ENCODE measurements at places on chromosomes 4 and X.

- DNase-seq = no peak
These were observed 680.7 kb upstream of the GRID2 start for GRCh38 chr4:91622925-91623602.

- DNase-seq = no peak
These were observed 233.6 kb downstream of the EVC2 start for GRCh38 chr4:5474756-5475155.

GRCh38 chr4:188955066-188955465, 815.8 kb downstream of the TRIML1 start:
- no peak for DNase-seq

- no peak for DNase-seq
These were observed 9.6 kb upstream of the SGMS2 start for GRCh38 chr4:107815158-107815557.

DNA sequence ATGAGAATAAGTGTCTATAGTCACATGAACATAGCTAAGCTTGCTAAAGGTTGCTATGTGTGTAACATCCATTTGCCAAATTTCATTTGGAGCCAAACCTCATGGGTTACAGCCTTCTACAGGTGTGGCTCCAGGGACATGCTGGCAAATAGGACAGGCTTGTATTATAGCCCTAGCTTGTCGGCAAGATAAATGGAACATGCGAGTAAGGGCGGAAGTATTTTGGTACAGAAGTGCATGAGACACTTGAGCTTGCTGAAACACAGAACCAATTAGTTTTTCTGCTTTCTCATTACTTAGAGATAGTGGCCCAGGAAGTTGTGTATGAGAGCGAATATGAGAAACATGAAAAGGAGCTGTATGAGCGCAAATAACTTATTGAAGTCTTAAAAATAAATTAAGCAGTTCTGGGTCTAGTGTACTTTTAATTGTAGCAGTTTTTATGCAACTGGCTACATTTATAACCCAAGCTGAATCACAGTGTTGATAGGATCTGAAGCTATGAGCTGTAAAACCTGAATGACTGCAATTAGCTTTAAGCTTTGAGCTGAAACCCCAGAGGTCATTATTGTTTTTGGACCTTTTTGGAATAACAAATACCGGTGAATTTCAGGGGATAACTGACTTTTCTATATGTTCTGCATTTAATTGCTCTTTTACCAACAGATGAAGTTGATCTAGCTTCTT, 64.6 kb downstream of the KDM5C start:
- no peak for DNase-seq

DNA sequence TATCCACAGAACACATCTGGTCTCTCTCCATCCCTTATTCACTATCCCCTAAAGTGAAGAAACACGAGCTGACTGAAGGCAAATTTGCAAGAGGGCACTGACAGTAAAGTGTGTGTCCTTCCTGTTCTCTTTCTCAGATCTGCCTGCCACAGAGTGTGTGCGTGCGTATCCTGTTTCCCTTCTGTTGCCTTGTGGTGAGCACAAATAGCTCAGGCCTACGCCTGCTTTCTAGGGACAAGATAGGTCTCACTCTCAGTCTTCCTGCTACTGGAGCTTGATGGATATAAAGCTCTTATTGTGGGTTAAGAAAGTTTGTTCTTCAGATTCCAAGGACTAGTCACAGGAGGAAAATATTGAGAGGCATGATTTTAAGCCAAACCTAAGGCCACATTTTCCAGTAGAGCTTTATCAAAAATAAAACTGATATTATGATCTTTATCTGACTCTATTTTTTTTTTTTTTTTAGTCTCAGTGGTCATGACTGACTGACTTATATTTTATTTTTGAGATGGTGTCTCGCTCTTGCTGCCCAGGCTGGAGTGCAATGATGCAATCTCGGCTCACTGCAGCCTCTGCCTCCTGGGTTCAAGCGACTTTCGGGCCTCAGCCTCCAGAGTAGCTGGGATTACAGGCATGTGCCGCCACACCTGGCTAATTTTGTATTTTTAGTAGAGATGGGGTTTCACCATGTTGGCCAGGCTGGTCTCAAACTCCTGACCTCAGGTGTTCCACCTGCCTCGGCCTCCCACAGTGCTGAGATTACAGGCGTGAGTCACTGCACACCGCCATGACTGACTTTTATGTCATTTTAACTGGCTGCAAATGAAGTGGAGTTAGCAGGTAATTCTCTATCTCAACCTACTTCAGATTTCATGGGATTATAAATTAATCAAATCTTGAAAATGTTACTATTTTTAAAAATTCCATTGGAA, 140.3 kb upstream of the SH3RF1 start:
- DNase-seq = no peak

- DNase-seq = peak; percentile 89
These were observed at the start of gene TMEM187 for GRCh38 chrX:153972368-153973126. Gene TMEM187 (plus strand): TSS chrX:153972754. CDS start chrX:153982063, 9,309 bp downstream.

GRCh38 chr4:21451032-21451431, 497.5 kb downstream of the KCNIP4 start:
- peak; percentile 45 for DNase-seq

GRCh38 chr4:186700746-186701145, 22.9 kb downstream of the FAT1 start:
- DNase-seq = no peak

GRCh38 chrX:54248309-54248708, 65.3 kb upstream of the FAM120C start:
- DNase-seq = peak; percentile 5

GRCh38 chr4:23789762-23790161, 100.1 kb downstream of the PPARGC1A start:
- peak; percentile 21 for DNase-seq

- no peak for DNase-seq
These were observed 34.2 kb downstream of the FAT1 start for GRCh38 chr4:186689476-186689875.

DNA sequence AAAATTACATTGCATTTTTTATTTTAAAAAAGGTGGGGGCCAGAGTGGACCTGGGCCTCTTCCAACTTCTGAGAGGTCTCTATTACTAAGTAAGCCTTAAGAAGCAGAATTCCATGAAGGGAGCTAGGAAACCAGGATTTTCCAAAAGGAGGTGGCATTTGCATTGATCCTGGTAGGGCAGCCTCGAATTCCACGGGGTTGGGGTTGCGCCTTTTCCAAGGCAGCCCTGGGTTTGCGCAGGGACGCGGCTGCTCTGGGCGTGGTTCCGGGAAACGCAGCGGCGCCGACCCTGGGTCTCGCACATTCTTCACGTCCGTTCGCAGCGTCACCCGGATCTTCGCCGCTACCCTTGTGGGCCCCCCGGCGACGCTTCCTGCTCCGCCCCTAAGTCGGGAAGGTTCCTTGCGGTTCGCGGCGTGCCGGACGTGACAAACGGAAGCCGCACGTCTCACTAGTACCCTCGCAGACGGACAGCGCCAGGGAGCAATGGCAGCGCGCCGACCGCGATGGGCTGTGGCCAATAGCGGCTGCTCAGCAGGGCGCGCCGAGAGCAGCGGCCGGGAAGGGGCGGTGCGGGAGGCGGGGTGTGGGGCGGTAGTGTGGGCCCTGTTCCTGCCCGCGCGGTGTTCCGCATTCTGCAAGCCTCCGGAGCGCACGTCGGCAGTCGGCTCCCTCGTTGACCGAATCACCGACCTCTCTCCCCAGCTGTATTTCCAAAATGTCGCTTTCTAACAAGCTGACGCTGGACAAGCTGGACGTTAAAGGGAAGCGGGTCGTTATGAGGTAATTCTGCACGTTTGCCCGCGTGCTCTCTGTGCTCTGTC, at the start of gene PGK1:
Gene PGK1, plus strand, starts transcription at position 626 of the 824 bp plus-strand sequence. Its CDS starts 93 bp downstream, at position 719.
- DNase-seq = peak; percentile 94

- DNase-seq = peak; percentile 41
These were observed 425.2 kb upstream of the RASGEF1B start for GRCh38 chr4:81896936-81897335.

DNA sequence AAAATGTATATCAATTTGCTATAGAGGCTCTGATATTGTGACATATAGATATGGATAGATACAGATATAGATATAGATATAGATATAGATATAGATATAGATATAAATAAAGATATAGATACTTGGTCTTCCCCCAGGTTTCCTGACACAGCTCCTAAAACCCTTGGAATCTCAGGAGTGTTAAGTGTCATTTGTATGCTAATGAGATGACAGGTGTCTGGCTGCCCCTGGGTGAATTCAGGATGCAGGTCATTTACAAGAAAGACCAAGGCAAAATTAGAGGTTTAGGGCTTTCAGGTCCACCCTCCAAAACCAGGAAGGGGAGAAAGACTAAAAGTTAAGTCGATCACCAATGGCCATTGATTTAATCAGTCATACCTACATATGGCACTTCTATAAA, 1034.8 kb downstream of the PDHA2 start:
- no peak for DNase-seq

DNA sequence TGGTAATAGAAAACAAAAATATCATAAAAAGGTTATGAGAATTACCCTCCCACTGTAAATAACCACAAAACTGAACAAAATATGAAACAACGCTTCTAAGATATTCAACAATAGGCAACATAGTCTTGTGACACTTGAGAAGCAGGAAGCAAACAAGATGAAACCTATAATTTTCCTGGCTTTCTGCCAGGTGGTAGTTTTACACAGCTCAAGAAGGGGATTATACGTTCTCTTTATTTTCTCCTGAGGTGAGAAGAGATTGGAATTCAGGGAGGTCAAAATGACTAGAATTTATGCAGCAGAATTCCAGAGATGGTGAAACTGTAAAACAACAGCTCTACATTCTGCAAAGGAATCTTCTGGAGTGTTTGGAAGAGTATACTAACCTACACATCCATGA, 186.0 kb downstream of the HHIP start:
- DNase-seq = no peak

DNA sequence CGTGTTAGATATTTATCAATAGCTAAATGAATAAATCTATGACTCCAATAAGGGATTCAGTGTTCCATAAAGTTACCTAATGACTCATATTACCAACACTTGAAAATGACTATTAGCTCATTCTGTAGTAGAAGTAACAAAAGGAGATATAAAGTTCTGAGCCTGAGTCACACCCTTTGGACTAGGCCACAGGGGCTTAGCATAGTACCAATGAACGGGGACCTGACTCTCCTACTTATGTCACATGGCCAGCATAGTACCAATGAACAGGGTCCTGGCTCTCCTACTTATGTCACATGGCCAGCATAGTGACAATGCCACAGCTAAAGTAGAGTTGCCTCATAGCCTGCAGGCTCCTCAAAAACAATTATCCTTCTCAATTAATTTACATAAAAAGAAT, 43.7 kb downstream of the MAGEB16 start:
- DNase-seq = peak; percentile 0

GRCh38 chr4:145451895-145452294, 29.8 kb upstream of the SMAD1 start:
- no peak for DNase-seq

GRCh38 chr4:138310991-138311390, 68.8 kb upstream of the SLC7A11 start:
- DNase-seq = no peak

- peak; percentile 44 for DNase-seq
These were observed 72.4 kb downstream of the APBB2 start for GRCh38 chr4:41141900-41142299.

- DNase-seq = no peak
These were observed 59.0 kb downstream of the FAM193A start for GRCh38 chr4:2595436-2595835.

- no peak for DNase-seq
These were observed 43.2 kb downstream of the DCAF8L2 start for GRCh38 chrX:27633328-27633727.

- DNase-seq = no peak
These were observed 243.1 kb upstream of the FTHL17 start for GRCh38 chrX:31314921-31315320.

GRCh38 chr4:145440292-145441007, 41.2 kb upstream of the SMAD1 start:
- DNase-seq = no peak
